ENCODE measurements at places on chromosomes 7 and 10.

- no peak for DNase-seq
Measured at GRCh38 chr10:124319926-124320391, 98.8 kb downstream of the OAT start.

DNA sequence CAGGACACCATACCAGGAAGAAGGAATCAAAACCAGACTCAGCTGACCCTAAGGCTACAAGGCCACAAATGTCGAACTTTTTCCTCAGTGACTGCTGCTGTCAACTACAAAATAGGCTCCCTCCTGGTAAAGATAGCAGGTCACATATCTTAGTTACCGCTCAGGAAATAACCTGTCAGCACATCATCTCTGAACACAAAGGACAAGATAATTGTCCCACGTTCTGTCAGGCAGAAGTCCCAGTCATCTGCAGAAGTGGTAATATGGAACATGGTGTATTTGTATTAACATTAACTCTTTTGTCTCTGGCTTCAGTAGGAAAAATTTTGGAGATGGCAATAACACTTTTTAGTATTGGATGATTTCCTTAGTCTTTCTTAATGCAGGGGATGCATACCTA lies 630.2 kb upstream of the LRRTM3 start:
- DNase-seq: no peak

- no peak for DNase-seq
Measured at GRCh38 chr10:94626476-94626875, 57.1 kb upstream of the CYP2C18 start.

DNA sequence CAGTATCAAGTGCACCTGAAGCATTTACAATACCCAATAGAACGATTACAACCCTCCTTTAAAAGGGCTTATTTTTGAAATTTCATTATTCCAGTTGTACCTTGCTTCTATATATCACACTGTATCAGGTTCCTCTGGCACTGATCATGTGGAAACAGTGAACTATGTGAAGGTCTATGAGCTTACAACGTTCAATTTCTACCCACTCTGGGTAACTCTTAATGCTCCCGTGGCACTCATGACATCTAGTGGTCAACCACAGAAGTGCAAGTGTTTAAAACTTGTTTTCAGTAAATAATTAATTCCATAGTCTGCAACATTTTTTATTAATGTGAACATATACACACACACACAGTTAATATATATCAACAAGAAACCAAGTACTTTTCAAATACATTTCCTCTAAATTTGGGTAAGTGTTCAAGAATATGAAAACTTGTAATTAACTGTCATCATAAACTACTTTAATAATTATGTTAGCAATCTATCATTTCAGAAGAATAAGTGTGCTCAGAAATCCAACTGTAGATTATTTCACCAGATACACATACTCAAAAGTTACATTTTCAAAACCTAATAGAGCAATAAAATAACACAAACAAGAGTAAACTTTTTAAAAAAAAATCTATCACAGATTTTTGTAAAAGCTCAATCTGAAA lies 61.0 kb downstream of the MPP7 start:
- DNase-seq: peak; percentile 17

DNA sequence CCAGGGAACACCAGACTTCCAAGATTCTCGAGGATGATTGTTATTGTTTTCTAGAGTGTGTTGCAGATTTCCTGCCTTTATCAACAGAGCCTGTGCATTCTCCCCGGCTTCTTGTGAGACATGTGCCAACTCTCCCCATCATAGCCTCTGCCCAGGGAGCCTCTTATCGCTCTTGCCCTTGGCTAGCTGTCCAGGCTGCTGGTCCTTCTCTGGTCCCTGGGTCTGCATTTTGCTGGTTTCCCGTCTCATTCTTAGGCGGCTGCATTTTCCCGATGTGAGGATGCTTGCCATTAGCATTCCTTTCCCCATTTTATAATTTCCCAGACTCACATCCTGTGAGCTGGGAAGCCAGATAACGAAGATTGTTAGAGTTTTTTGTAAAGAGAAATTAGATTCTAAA lies 15.2 kb downstream of the SLC13A4 start:
- no peak for DNase-seq

DNA sequence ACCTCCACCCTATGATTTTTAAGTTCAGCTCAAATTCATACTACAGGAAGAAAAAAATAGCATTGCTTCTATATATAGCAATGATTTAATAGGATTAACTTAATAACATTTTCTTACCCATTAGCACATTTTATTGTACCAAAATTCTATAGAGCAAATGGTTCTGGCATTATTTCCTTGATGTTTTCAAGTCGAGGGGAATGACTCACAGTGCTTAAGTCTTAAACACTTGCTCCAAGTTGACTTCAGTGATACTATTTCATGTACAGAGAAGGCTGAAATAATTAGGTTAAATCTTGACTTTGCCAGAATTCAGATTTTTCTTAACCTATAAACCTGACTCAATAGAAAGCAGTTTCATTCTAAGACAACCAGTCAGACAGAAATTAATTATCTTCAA lies 1133.8 kb downstream of the SORCS3 start:
- DNase-seq: no peak

GRCh38 chr10:102677331-102678067 lies 33.2 kb downstream of the TRIM8 start:
- no peak for DNase-seq

- no peak for DNase-seq
Measured at GRCh38 chr7:101231644-101232043, 6.0 kb downstream of the CLDN15 start.

GRCh38 chr7:138008588-138009349 lies 6.9 kb upstream of the CREB3L2 start:
- DNase-seq: peak; percentile 12

DNA sequence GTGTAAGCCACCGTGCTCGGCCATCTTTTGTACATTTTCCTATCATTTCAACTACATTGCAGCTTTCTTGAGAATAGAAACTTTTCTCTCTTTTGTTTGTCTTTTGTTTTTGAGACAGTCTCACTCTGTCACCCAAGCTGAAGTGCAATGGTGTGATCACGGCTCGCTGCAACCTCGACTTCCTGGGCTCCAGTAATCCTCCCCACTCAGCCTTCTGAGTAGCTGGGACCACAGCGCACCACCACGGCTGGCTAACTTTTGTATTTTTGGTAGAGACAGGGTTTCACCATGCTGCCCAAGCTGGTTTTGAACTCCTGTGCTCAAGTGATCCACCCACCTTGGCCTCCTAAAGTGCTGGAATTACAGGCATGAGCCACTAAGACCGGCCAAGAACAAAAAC lies 31.3 kb upstream of the DAGLB start:
- no peak for DNase-seq

GRCh38 chr10:93773120-93773519 lies 15.4 kb downstream of the LGI1 start:
- no peak for DNase-seq

- no peak for DNase-seq
Measured at GRCh38 chr10:130767116-130767730, 544.3 kb downstream of the TCERG1L start.

GRCh38 chr7:15341817-15342216 lies 220.0 kb downstream of the AGMO start:
- DNase-seq: no peak

- DNase-seq: no peak
Measured at GRCh38 chr7:22876986-22877729, 54.5 kb upstream of the TOMM7 start.

DNA sequence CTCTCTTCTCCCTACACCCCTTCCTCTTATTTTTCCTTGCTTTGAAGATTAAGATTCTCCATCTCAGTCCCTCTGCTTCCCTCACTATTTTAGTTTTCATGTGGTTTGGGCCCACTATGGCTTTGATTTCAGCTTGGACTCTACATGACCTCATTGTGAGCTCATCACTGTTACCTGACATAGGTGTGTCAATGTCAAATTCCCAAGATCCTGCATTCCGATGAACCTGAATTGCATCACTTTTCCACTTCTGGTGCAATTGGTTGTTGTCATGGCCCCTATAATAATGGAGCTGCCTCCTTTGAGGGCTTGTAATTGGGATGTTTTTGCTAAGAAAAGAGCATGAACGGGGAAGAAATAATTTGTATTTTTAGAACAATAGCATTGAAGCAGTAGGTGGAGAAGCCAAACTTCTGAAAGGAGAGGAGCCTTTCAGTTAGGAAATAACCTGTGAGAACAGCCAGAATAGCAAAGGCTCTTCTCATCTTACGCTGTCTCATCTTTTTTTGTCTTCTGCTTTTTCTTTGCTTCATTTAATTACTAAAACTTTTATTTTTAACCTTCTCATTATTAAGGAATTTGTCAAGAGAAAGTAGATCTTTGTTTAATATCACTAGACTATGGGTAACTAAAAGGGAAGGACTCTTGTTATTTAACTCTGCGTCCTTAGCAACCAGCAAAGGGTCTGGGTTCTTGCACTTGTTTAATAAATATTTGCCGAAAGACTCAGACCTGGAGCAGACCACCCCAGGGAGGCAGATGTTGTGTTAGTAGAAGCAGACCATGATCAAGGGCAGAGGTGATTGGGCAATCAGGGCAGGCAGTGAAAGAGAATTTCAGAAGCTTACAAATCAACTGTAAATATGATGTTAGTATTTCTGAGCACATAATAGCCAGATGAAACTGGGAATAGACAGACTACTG lies 95.4 kb downstream of the TES start:
- DNase-seq: no peak

DNA sequence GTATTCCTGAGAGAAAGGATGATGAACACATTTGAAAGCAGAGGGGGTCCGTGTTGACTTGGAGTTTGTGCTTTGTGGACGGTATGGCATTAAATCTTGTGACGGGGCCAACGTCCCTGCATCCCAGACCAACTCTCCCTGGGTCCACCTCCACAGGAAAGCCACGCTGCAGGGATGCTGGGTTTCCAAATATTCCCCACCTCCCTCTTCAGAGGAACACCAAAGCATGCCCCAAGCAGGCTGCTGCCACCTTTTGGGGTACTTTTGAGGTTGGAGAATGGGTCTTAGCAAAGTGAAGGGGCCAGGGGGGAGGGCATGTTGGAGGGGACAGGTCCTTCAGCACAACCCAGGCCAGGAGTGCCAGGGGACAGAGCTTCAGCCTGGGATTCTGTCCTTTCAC lies 504.4 kb downstream of the TCERG1L start:
- DNase-seq: no peak

GRCh38 chr10:33042565-33042964 lies 84.5 kb upstream of the ITGB1 start:
- DNase-seq: no peak

DNA sequence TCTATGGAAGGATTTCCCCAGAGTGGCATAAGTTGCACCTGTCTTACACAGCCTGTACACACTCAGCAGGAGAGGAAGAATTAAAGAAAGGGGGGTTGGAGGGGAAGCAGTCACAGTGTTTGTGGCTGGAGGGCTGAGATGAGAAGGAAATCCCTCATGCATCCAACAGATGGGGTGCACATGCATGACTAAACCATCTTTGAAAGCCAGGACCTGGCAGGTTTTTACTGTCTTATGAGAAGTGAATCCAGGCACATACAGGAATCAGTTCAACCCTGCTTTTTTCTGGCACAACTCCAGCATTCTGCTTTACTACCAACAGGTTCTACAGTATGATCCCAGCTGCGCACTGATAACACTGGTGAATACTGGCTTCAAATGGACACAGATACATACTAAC lies 107.7 kb downstream of the CACNA2D1 start:
- DNase-seq: no peak

DNA sequence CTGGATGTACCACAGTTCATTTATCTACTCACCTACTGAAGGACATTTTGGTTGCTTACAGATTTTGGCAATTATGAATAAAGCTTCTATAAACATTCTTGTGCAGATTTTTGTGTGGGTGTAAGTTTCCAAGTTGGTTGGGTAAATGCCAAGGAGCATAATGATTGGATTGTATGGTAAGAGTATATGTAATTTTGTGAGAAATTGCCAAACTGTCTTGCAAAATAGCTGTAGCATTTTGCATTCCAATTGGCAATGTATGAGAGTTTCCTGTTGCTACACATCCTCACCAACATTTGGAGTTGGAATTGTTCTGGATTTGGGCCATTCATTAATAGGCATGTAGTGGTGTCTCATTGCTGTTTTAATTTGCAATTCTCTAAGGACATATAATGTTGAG lies 33.9 kb upstream of the HYAL4 start:
- no peak for DNase-seq

GRCh38 chr10:132516771-132517725 lies 20.5 kb upstream of the INPP5A start:
- no peak for DNase-seq
